Ecto neural progenitor cell (in vitro differentiated cells): ENCODE measurements at places on chromosomes 11 and 22.

DNA sequence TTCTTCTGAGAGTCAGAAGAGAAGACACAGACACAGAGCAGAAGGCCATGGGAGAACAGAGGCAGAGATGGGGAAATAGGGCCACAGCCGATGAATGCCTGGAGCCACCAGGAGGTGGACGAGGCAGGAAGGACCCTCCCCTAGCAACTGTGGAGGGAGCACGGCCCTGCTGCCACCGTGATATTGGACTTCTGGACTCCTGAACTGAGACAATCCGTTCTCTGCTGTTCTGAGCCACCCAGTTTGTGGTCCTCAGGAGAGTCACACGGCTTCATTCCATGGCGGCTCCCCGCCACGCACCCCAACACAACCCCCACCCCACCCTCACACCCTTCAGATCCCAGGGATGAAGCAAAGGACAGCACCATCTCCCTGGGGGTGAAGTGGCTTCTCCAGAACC, 338.1 kb downstream of the CTTN start:
- DNase-seq: no peak

GRCh38 chr22:42271191-42271813, 849 bp upstream of the TCF20 start:
- DNase-seq: peak; percentile 46

- DNase-seq: no peak
Observed at GRCh38 chr11:2207212-2207611, 35.6 kb upstream of the TH start.

DNA sequence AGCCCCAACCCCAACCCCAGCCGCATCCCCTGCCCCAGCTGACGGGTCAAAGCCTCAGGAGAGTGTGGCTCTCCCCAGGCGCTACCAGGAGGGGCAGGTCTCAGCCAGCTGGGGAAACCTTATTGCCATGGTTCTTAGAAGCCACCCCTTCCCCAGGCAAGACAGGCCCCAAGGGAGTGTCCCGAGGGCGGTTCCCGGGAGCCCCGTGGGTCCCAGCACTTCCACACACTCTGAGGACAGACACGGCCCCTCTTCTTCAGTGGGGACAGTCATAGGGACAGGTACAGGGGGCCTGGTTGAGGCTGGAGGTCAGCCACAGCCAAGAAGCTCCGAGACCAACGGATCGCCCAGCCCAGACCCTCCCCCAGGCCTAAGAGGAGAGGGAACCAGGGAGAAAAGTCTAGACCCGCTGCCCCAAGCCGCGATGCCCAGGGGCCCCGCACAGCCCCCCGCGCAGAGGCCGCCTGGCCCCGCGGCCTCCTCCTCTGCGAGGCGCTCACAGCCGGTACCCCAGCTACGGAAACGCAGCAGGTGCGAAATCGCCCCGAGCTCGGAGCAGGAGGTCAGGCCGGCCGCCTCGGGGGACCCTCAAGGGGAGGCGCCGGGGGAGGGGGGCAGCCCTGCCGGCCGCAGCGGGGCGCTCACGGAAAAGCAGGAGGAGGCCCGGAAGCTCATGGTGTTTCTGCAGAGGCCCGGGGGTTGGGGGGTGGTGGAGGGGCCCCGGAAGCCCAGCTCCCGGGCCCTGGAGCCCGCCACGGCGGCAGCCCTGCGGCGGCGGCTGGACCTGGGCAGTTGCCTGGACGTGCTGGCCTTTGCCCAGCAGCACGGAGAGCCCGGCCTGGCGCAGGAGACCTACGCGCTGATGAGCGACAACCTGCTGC, 2.6 kb downstream of the KLHDC7B start:
- DNase-seq: no peak

DNA sequence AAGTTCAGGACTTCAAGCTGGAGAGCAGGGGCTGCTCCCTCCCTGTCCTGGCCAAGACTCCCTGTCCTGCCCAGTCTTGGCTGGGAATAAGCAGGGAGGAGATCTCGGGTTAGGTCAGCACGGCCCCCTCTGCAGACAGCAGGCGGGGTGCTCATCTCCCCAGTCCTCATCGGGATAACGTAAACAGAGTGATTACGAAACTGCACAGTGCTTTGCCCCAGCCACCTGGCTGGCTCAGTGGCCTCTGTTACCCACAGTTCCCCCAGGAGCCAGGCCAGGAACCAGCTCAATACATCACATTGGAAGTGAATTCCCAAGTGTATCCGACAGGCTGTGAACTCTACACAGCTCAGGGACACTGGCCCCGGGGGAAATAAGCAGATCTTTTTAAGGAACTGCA, 42.7 kb upstream of the KCNJ11 start:
- DNase-seq: no peak

GRCh38 chr11:73375830-73376159, 404 bp upstream of the RELT start:
- DNase-seq: no peak

GRCh38 chr11:103871923-103872551, 164.4 kb upstream of the DDI1 start:
- no peak for DNase-seq

- DNase-seq: no peak
Observed at GRCh38 chr11:117623831-117624271, 173.2 kb downstream of the DSCAML1 start.

DNA sequence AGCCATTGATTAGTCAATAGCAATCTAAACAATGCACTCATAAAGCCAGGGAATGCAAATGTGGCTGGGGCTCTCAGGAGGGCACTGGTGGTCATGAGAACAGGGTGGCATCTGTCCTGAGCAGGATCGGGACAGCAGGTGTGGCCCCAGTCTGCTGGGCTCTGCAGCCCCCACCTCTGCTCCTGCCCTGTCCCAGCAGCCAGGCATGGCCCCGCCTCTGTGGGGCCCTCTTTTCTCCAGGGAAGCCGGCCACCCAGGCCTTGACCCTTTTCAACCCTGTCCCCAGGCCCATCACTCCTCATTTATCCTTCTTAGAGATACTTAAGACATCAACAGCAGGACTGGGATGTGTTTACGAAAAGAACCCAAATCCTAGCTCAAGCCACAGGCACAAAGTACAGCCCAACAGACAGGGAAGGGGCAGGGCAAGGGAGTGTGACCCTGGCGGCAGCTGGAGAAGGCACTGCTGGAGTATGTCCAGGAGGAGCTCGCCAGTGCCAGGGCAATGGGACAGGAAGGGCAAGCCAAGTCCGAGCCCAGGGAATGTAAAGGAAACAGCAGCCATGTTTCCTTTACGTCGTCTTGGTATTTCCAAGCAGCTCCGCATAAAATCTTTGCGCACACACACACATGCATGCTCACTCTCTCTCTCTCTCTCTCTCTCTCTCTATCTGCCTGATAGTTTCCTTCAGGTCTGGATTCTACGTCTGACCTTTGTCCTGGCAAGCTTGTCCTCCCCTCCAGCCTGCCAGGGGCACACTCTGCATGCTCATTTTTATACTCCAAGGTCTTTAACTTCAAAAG, 59.9 kb downstream of the DGCR2 start:
- DNase-seq: no peak

GRCh38 chr11:69965821-69966582, 112.1 kb upstream of the ANO1 start:
- DNase-seq: no peak
